H1 (cell line): ENCODE measurements at places on chromosomes 16 and 17. TPM values are rescaled to one million over a fixed set of nuclear protein-coding genes. Genes with fewer than 3 reads are reported as not detected.

RAB37 gene
- total RNA-seq = 5.2 and 5.5 TPM in 2 replicates

AGRP gene
- not detected in 2 replicates for total RNA-seq

ABCA10 gene
- not detected in 2 replicates for total RNA-seq

GPR179 gene
- total RNA-seq = 0.07 and 0.13 TPM in 2 replicates

PRPSAP2 gene
- total RNA-seq = 48.3 and 50.5 TPM in 2 replicates

AOC2 gene
- 4.0 and 4.2 TPM in 2 replicates for total RNA-seq

DNA sequence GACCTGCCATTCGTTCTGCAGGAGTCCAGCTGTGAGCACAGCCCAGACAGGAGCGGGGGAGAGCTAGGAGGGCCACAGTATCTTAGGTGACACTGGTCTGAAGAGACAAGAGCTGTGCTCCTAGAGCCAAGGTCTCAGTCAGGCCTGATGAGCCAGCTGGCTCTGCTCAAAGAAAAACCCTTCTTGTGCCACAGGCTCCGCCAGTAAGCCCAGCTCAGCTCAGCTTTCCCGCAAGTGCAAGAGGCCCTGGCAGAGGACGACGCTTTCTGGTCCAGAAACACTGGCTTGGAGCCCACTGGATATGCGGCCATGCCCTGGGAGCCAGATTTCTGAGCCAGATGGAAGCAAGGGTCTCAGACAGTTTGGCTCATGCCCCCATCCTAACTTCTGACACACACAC is 23.9 kb downstream of the PEMT start:
- DNase-seq = no peak

DNA sequence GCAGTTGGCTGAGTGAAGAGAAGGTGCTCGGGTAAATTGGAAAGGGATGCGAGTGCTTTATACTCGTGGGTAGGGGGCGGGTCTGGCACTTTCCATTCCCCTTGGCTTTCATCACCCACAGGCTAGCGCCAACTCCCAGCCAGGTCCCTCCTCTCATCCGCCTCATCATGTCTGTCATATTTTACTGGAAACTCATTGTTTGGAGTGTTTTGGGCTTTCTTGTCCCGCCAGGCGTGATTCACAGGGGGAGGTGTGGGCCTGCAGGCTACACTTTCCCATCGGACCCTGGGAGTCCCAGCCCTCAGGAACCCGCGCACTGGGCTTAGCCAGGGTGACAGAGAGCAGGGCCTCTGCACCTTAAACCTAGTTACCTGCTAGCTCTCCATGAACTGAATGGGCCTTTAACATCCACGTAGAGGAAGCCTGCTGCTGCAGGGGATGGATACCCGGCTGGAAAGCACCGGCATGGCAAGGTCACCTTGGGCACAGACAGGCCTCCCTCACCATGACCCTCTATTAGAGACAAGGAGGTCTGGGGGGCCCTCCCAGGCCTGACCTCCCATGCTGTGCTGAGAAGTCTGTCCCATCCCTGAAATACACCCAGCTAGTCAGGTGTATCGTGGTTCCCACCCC is at the start of gene KRT14:
Gene KRT14 (minus strand): TSS at position 33 of the 633 bp plus-strand sequence. CDS start 61 bp downstream, outside the sequence.
- no peak for DNase-seq

DNA sequence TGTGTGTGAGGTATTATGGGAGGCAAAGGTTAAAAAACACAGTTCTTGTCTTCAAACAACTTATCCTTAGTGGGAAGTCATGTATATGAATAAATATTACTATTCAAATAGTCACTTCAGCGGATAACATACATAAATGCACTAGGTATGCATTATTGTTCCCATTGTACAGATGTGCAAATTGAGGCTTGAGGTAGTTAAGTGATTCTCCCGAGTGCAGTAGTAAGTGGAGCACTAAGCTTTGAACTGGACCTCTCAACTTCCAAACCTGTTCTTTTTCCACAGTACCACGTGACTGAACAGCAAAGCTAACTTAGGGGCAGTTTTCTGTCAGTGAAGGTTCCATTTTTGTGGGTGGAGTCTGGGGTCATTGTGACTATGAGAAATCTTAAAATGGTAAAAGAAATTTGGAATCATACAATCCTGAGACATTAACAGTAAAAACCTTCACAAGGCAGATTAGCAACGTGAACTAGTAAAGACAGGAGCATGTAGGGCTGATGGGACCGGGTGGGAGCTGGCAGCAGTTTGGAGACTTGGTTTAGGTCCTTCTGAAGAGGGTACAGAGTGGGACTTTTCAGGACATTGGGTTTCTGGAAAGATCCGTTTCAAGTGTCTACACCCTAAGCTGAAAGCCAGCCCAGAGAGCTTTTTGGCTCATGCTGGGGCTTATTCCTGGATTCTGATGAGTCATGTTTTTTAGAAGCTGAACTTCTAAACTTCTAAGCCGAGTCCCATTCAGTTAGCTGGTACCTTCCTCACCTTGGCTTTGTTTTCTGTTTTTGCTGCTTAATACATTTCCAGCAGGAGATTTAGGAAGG is 204.9 kb downstream of the PRKCA start:
- no peak for DNase-seq

DNA sequence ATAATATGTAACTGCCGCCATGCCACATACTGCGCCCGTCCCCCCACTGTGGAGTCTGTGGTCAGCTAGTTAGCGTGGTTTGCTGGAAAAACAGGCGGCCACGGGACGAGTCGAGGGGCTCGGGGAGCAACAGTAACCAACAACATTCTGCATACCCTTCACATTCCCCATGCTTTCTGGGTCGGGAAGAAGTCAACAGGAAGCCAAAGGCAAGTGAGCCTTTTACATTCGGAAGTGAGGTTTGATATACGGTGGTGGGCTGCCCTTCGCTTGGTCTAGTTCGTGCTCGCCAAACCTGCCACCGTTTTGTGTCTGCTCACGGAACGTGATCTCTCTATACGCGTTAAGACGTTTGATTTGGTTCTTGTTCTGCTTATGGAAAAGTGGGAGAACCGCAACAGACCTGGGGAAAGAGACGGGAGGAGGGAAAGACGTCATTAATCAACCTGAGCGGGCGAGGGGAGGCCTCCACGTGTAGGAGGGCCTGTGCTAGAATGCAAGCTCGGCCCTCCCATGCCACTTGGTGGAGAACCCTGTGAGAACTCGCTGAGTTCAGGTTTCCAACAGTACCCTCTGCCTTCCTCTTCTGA is 28.9 kb upstream of the CFAP20 start:
- no peak for DNase-seq

DNA sequence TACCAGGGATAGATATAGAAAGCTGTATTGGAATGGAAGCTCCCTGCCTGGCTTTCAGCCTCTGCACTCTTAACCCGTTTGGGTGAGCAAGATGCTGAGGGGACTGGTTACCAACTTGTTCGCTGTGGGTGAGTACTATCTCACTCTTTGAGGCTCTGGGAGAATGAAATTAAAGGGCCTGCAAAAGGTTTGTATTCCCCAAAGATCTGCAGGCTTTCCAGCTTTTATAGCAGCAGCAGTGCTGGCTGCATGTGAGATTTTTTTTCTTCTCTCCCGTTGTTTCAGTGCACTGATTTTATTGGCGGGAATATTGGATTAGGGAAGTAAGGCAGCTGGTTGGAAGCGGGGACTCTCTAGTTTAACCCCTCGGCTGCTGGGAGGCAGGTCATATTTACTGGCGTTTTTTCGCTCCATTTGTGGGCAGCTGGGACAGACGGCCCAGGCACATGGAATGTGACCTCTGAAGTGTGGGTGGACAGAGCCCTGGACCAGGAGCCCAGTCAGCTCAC is 30.9 kb downstream of the C17orf75 start:
- DNase-seq = no peak

- DNase-seq = no peak
These were observed 324.5 kb upstream of the EEF2KMT start for GRCh38 chr16:5422047-5422446.

DNA sequence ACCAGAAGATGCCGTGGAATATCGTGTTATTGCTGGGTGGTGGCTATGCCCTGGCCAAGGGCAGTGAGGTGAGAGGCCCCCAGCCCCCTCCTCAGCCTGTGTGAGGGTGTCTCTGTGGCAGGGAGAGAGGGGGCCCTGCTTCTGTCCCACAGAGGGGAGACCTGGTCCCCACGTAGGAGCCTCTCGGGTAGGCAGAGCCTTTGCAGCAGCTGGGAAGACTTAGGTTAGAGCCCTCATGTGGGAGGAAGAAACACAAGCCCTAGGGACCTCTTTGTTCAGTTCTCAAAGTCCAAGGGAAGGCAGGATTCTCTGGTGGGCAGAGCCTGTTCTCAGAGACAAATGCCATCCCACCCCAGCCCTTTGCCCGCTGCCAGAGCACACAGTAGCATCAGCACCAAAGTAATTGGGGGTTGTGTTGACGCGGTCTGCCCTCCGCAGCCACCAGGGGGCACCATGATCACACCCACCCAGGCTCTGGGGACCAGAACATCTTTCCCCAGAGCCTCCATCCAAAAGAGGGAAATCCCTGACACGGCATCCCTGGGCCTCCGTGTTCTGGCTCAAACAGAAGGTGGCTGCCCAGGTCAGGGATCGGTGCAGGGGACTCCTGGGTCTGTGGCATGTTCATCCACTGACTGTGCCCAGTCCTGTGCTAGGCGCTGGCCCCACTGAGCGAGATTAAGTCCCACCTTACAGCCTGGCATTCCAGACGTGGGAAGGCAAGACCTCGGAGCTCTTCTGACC is 11.5 kb upstream of the FOXN1 start:
- peak; percentile 96 for DNase-seq

GRCh38 chr17:76124582-76125390 is 16.3 kb downstream of the FOXJ1 start:
- DNase-seq = peak; percentile 75

- DNase-seq = no peak
These were observed 93.8 kb downstream of the ZDHHC7 start for GRCh38 chr16:84917492-84917891.

DNA sequence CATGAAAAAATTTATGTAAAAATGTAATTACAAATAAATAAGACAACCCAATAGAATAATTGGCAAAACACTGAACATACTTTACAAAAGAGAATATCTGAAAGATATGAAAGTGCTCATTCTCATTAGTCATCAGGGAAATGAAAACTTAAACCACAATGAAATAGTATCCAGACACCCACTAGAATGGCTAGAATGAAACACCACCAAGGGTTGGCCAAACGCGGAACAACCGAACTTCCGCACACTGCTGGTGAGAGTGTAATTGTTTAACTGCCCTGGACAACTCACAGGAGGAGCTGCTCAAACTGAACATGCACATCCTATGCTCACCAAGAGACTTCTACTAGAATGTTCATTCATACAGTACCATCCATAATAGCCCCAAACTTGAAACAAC is 5.8 kb upstream of the ZDHHC7 start:
- DNase-seq = no peak

- no peak for DNase-seq
These were observed 59.2 kb downstream of the PLD6 start for GRCh38 chr17:17146786-17147406.

GRCh38 chr17:32350666-32351418 is 885 bp downstream of the ZNF207 start:
- DNase-seq = no peak

- no peak for DNase-seq
These were observed 2.4 kb upstream of the CCL3L1 start for GRCh38 chr17:36198831-36199465.

DNA sequence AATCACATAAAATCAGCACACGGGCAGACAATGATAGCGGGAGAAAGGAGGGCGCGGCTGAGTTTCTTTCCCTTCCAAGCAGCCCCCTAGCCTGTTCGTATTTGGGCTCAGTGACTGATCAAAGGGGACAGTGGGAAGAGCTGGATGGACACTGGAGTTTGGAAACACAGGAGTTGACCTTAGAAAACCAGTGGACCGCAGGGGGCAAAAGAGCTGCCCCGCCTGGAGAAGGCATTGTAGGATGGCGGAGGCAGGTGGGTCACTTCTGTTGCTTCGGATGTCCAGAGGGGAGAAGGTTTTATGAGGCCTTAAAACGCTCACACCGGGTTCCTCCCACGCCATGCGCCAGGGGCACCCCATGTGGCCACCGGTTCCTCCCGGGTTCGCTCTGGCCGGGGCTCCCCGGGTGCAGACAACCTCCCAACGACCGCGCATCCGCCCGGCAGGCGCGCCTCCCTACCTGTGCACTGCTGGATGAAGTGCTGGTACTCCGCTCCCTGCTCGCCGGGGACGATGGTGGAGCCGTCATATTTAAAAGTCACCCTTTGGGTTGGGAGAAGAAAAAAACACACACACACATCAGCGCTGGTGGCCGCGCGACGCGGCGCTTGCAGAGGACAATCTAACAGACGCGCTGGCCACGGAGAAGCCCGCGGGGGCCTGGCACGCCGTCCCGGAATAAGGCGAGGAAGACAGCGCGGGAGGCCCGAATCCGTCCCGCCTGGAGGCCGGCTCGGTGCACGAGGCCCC is 662 bp downstream of the COTL1 start:
- peak; percentile 78 for DNase-seq

DNA sequence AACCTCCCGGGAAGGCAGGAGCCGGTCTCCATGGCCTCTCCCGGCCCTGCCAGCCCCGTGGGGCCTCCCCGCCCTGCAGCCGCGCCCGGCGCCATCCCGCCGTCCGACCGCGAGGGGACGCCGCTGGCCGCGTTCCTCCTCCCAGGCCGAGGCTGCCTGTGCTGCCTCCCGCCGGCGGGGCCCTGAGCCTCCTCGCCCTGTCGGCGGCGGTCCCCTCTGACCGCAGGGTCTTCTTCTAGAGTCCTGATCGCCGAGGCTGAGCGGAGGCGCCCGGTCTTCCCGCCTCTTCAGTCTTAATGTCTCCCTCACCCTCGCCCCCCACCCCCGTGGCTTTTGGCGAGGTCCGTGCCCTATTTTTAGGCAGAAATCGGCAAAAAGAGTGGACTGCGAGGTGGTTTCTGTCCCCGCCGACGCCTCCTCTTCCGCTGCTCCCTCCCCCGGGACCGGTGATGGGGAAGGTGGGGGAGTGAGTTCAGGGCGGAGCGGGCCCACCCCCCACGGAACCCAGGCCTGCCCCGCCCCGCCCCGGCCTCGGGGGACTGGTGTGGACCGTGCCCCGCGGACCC is 794 bp upstream of the CPNE7 start:
- no peak for DNase-seq

GRCh38 chr16:49620158-49620868 is 235.6 kb downstream of the ZNF423 start:
- no peak for DNase-seq

GRCh38 chr16:84891149-84891795 is 71.5 kb downstream of the CRISPLD2 start:
- DNase-seq = no peak

DNA sequence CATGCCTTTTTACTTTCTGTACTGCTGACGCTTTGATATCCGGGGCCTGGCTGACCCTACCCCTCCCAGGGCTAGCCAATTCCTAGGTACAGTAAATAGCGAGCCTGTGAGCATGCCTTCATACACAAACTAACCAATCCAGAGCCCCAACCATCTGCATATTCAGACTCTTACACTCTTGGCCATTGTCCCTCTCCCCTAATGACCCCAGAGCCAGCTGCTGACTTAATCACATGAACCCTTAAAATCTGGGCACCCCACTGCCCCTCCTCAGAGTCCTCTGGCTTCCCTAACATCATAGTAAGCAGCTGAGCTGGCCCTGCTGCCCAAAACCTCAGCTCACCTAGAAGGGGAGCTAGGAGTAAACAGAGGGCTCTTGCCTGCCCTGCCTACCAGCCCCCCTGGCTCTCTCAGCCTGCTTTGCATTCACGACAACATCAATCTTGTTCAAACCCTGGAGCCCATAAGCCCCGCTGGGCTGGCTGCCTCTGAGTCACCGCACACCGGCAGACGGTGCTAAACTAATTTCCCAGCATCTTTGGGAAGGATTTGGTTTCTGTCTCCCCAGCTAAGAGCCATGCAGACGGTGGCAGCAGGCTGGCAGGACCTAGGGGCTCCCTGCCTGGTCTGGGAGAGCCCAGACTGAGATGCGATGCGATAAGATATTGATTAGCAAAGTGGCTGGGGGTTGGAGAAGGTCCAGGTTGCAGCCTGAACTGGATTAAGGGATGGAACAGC is 63.2 kb downstream of the CLEC19A start:
- peak; percentile 41 for DNase-seq
